ENCODE measurements at places on chromosomes 3 and 15. TPM values are rescaled to one million over a fixed set of nuclear protein-coding genes. Genes with fewer than 3 reads are reported as not detected.

GRCh38 chr3:157405457-157405856, 31.2 kb upstream of the PTX3 start:
- DNase-seq = no peak

DNA sequence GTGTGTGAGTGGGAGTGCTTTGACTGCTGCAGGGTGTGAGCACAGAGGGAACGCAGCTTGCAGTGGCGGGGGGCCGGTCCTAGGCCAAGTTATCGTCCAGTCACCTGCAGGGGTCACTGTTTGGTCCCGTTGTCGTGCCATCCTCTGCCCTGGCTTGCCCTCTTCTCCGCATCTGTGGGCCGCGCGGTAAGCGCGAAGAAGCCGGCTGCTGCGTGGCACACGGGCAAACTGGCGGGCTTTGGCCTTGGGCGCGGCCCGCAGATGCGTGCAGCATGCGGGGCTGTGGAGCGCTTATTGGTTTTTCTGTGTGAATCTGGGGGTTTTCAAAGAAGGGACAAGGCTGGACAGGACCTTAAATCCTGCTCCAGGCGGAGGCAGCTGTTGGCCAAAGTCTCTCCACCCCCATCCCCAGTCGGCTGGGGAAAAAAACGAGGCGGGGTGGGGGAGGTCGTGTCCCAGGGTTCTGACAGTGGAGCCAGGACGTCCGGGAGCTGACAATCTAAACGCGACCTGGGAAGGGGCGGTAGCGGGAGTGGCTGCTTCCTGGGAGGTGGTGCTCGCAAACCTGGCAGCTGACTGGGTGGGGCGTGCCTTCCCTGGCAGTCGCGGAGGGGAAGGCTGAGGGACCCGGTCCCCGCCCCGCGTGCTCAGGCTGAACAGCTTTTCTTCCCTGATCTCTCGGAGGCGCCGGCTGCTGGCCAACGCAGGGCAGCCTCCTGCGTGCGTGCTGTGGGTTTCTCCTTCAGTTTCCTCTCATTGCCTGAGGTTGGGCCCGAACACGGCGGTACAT, 39.7 kb upstream of the VEPH1 start:
- DNase-seq = peak; percentile 46

- no peak for DNase-seq
These were observed 72.2 kb downstream of the MECOM start for GRCh38 chr3:169591159-169591951.

- DNase-seq = no peak
These were observed 268.1 kb downstream of the ULK4 start for GRCh38 chr3:41693799-41694198.

- no peak for DNase-seq
These were observed 27.8 kb downstream of the IL5RA start for GRCh38 chr3:3082234-3082924.

GRCh38 chr3:182412066-182412465, 381.2 kb upstream of the ATP11B start:
- no peak for DNase-seq

- no peak for DNase-seq
These were observed 394.6 kb downstream of the FEZF2 start for GRCh38 chr3:61978460-61979419.

- DNase-seq = no peak
These were observed 51.7 kb downstream of the CNTN3 start for GRCh38 chr3:74562558-74563269.

DNA sequence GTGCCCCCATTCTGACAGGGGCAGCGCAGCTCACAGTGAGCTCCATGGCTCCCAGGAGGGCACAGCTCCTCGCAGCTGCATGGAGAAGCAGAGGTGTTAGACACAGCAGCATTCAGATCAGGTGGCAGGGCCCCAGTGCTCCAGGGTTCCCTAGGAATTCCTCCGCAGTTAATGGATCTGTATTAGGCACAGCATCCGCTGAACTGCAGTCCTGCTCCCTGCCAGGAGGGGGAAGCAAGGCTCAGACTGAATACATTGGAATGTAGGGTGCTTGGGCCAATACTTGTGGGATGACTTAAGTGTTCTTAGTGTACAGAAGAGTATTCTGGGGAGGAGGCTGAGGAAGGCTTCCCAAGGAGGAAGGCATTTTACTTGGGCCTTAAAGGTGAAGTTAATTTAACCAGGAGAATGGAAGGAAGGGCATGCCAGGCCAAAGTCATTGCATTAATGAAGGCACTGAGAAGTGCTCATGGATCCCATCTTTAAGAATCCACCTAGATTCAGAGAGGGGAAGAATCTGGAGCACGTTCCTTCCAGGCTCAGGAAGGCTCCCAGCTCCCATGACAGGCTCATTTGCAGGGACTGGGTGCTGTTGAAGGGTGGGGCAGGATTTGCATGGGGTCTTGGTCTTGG, 111.6 kb downstream of the RAB11A start:
- peak; percentile 89 for DNase-seq

DNA sequence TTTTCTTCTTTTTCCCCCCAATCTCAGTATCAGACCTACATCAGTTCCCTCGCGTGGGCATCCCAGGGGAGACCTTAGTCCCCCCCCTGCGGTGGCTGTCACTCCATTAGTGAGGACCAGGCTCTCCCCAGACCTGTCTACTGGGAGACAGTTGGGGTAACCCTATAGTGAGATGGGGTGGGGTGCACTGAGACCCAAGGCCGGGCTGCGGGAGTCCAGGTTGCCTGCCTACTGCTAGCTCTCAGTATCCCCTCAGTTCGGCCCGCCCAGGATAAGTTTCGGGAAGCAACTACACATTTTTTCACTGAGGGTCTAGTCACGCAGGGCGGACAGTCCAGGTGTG, 671 bp upstream of the DCUN1D1 start:
- no peak for DNase-seq

GRCh38 chr3:155154255-155154654, 74.1 kb downstream of the MME start:
- no peak for DNase-seq

GRCh38 chr3:94115482-94115881, 52.6 kb downstream of the NSUN3 start:
- peak; percentile 59 for DNase-seq

GRCh38 chr3:46468753-46469600, 4.3 kb upstream of the LTF start:
- no peak for DNase-seq

- peak; percentile 79 for DNase-seq
These were observed 15.6 kb upstream of the IGSF10 start for GRCh38 chr3:151476344-151477018.

- DNase-seq = no peak
These were observed 448.5 kb downstream of the NAALADL2 start for GRCh38 chr3:175307642-175308041.

DNA sequence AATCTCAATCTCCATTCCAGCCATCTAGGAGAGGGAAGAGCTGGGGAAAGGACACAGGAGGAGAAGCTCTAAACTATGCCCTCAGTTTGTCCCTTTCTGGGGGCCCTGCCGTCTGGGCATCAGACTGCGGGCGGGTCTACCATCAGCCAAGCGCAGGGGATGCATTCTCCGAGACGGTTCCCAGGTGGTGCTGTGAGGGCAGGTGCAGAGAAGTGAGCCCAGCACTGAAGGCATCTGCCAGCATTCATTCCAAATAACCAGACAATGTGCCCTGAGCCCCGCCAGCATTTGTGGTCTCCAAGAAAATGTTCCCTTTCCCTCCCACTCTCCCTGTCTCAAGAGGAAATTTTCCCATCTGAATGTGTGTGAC, 265.7 kb downstream of the XXYLT1 start:
- no peak for DNase-seq

DNA sequence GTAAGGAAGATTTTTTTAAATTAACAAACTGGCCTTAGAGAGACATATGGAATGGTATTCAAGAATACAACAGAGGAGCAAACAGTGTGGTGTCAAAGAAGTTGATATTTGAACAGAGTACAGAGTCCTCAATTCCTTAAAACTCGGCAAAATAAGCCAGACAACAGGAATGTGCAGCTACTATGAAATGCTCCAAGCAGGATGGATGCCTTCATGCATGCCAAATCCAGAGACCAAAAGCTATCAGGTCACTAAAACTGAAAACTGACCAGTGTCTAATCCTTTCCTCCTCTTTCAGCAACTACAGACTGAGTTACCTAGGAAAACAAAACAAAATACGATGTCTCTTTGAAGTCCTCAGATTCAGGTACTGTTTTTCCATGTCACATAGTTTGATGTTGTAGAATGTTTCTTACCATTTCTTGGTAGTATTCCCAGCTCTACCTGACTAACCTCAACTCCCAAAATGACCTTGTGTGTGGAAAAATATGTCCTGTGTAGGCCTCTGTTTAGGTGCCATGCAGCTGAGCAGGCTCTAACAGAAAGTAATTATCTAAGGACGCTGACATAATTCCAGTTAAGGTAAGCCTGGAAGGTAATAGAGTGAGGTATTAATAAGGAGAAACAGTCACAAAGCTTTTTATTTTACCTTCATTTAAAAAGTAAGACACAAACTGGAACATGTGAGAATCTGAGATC, 46.9 kb downstream of the TBL1XR1 start:
- no peak for DNase-seq

DNA sequence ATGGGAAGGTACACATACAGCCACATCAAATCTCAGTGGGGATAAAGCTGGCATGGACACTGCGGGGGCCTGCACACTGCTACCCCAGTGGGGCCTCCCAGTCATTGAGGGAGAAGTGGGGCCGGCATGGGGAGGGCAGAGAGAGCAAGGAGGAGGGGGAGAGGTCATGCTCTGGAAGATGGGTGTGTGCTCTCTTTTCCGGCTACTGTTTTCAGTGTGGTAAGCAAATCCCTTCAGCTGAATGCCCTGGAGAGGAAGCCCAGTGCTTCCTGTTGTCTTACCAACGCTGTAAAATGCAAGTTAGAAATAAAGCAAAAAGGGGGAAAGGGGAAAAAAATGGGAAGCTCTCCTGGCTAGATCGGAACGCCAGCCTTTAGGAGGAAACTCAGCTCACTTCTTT, 30.8 kb downstream of the NRROS start:
- no peak for DNase-seq

- no peak for DNase-seq
These were observed 19.6 kb downstream of the NR1D2 start for GRCh38 chr3:23964537-23965235.

DNA sequence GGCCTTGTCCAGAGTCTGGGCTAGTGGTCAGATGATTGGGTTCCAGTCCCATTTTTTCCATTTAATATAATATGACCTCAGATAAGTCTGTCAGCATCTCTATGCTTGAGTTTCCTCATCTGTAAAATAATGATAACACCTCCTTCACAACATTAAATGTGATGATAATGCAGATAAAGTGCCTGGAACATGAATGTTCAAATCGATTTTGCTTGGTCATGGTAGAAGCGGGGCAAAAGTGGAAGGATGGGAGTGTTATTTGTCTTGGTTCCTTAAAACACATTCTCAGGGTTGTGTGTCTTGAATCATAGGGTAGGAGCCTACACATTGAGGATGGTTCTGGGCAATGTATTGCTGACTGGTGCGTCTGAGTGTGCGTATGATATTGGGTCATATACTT, 16.9 kb downstream of the ARIH2 start:
- no peak for DNase-seq

- no peak for DNase-seq
These were observed 4.3 kb downstream of the DNASE1L3 start for GRCh38 chr3:58206406-58207011.

- DNase-seq = peak; percentile 60
These were observed 22.6 kb upstream of the C3orf70 start for GRCh38 chr3:185175370-185175987.

GRCh38 chr15:98764291-98764690, 116.0 kb downstream of the IGF1R start:
- no peak for DNase-seq

DNA sequence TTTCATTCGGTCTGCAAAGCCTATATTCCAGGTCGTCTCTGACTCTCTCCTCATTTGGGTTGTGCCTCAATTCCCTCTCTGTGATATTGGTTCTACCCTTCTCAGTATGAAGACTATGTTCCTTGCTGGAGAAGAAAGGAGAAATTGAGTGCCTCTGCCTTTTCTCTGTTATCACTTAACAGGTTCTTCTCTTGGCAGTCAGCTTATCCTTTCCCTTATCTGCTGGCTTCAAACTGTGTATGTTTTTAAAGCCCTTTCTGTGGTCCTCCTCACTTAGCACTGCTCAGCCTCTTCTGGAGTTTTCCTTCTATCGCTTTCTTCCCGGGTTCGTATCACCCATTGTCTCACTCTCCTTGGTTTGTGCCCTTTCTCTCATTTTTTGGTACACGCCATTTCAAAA, 65.3 kb upstream of the FSTL1 start:
- peak; percentile 19 for DNase-seq

DNA sequence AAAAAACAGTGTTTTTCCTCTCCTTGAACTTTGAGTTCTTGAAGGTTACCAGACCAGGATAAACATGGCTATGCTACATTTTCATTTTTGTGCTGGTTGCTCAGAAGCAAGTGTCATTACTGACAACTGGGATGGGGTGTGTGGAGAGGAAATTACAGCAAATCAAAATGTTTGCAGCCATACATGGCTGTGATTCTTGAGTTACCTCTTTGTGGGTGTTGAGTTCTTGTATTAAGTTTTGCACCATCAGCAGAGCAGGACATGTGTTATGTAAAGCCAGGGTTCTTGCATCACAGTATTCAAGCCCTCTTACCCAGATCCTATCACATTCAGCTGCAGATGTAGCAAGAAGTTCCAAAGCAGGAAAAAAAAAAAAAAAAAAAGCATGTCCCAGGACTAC, 53.9 kb upstream of the ATOSA start:
- DNase-seq = no peak

- DNase-seq = no peak
These were observed 108.4 kb downstream of the GHSR start for GRCh38 chr3:172339892-172340291.

- no peak for DNase-seq
These were observed 8.8 kb downstream of the IL1RAP start for GRCh38 chr3:190522621-190523222.

DNA sequence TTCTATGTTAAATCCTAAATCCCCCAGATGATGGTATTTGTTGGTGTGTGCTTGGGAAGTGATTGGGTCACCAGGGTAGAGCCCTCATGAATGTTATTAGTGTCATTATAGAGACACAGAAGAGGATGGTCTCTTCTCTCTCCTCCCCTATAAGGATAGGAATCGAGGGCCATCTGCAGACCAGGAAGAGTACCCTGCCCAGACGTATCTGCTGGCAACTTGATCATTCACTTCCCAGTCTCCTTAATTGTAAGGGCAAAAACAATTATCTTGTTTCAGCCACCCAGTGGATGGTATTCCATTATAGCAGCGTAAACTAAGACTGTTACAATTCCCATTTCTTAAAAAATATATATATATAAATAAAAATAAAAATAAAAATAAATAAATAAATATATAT, 892.2 kb downstream of the SI start:
- DNase-seq = no peak

Gene ERC2
- total RNA-seq = 29.0 TPM

Gene FAN1
- total RNA-seq = 26.8 TPM

Gene GOLGA8A
- 135 TPM for total RNA-seq

Gene PPP1R14D
- total RNA-seq = not detected

Gene ACTRT3
- total RNA-seq = 1.7 TPM

Gene RBM5
- total RNA-seq = 439 TPM

Gene MRPL46
- total RNA-seq = 34.5 TPM

Gene SKOR1
- 1.1 TPM for total RNA-seq

Gene KIF23
- total RNA-seq = 58.9 TPM

Gene SPTBN5
- 2.1 TPM for total RNA-seq

Gene GRK7
- not detected for total RNA-seq

Gene RBP2
- total RNA-seq = not detected

Gene BAHD1
- 29.3 TPM for total RNA-seq

Gene GABRG3
- not detected for total RNA-seq

Gene SNX33
- total RNA-seq = 17.1 TPM

Gene EPHB3
- 132 TPM for total RNA-seq

Gene DLL4
- 0.11 TPM for total RNA-seq

Gene TMEM207
- not detected for total RNA-seq
